Muscle of back (tissue), 13 donors: ENCODE measurements at places on chromosomes 3 and 15.

- DNase-seq: no peak
Observed at GRCh38 chr3:112000966-112001365, 2.2 kb downstream of the TAGLN3 start.

DNA sequence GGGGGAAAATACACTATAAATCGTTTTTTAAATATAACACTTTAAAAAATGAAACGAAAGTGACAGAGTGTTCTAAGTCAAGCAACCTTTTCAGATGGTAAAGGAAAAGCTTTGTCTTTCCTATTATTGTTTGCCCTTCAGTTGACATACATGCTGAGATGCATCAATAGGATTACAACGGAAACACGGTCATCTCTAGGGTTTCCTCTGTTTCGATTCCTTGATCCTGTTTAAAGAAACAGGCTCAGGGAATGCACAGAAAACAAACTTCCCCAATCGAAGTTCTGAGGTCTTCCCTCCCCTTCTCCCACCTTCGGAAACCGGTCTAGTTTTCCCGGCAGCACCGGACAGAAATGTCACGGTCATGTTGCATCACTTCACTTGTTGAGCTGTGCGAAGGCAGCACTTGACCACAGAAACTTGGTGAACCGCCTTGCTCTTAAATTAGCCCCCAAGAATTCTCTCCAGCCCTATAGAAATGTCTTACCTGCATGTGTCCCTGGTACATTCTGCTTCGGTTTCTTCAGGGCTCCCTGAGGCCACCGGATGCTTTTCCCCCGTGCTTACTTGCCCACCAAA lies 556 bp downstream of the PEX5L start:
- DNase-seq: no peak

DNA sequence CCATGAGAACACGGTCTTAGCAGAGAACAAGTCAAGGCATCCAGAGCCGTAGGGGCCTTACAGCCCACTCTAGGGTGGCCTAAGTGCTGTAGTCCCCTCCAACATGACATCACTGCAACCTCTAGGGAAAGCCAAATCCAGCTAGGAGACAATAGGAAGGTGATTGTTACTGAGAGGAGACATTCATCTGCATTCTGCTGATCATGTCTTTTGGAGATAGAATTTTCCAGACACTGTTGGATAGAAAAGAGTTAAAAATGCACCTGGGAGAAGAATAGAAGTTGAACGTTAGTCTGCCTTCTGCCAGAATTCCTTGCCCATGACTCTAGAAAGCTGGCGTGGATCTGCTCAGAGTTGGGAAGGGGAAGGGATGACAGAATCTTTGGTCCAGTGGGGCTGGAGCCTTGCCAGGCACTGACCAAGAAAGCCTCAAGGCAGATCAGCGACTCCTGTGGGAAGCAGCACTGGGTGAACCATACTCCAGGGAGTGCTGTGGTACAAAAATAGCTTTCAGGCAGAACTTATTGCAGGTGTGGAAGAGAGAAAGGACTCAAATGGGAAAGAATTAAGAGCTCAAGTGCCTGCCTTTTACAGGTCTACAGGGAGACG lies 44.8 kb upstream of the RAF1 start:
- peak; percentile 11 for DNase-seq

GRCh38 chr3:121651684-121652083 lies 9.0 kb downstream of the HCLS1 start:
- no peak for DNase-seq

DNA sequence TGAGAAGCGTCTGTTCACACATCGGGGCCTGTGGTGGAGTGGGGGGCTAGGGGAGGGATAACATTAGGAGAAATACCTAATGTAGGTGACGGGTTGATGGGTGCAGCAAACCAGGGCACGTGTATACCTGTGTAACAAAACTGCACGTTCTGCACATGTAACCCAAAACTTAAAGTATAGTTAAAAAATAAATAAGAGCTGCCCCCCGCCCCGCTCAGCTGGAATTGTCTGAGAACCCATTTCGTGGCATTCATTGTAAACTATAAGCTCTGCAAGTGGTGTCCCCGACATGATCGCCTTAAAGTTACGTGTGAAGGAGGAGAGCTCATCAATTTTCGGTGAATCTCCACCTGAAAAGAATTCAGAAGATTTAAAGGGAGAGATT lies 7.3 kb upstream of the LIPH start:
- DNase-seq: no peak
